AG20443 (cell line): ENCODE measurements at places on chromosomes 6 and 20.

GRCh38 chr6:123420512-123420911, 216.2 kb downstream of the TRDN start:
- DNase-seq = no peak

GRCh38 chr6:134173936-134174671, 121.7 kb upstream of the SLC2A12 start:
- peak; percentile 65 for DNase-seq

DNA sequence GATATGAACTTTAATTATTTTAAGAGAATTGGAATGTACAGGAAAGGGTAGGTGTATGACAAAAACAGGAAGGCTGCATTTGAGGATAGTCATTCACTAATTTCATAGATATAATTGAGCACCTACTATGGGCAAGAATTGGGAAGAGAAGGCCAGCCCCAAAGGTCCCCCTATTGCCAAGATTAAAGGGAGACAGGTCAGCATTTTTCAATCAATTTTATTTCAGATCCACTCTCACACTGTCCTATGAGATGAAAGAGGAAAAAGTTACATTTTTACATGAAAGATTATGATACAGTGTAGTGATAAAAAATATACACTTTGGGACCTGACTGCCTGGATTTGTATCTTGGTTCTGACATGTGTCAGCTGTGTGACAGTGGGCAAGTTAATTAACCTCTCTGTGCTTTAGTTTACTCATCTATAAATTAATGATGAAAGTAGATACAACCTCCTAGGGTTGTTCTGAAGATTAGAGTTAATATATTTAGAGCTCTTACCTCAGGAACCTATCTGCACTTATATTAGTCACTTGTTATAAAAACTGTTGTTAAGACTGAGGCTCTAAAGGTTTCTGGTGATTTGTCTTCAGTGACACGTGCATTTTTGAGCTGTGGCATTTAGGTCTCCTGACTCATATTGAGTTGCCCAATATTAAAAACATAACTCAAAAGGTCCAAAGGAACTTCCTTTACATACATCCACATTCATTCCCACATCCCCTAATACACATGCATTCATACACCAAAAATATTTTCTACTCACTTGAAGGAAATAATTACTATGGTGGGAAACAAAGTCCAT, 45.7 kb downstream of the SCGN start:
- no peak for DNase-seq

GRCh38 chr20:18324596-18325089, 36.3 kb downstream of the ZNF133 start:
- DNase-seq = no peak

DNA sequence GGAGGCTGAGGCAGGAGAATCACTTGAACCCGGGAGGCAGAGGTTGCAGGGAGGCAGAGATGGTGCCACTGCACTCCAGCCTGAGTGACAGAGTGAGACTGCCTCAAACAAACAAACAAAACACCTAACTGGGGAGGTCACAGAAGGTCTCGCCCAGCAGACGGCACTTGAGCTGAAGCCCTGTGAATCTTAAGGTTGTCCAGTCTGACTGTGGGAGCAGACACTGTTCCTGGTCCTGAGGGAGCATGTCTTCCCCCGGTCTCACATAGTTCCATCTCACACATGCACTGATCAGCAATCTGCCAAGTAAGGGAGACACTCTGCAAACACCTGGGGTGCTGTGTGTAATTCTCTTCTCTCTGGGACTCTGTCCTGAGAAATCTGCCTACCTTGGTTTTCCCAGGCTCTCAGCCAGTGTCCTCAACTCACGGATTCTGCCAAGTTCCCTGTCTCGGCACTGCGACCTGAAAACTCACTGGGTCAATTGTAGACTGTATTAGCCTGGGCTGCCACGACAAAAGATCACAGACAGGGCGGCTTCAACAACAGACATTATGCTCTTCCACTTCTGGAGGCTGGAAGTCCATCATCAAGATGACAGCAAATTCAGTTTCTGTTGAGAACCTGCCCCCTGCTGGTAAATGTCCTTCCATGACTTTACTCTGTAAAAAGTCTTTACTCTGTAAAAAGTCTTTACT, 94.3 kb downstream of the JPH2 start:
- DNase-seq = peak; percentile 42

GRCh38 chr20:63342561-63343459, 18.3 kb downstream of the CHRNA4 start:
- no peak for DNase-seq

GRCh38 chr20:21183722-21184121, 57.8 kb downstream of the KIZ start:
- DNase-seq = peak; percentile 60
